Hepatocyte (in vitro differentiated cells): ENCODE measurements at places on chromosomes 12 and 14. TPM values are rescaled to one million over a fixed set of nuclear protein-coding genes. Genes with fewer than 3 reads are reported as not detected.

ARL6IP4 gene
- total RNA-seq, result 131 and 138 TPM in 2 replicates

DNA sequence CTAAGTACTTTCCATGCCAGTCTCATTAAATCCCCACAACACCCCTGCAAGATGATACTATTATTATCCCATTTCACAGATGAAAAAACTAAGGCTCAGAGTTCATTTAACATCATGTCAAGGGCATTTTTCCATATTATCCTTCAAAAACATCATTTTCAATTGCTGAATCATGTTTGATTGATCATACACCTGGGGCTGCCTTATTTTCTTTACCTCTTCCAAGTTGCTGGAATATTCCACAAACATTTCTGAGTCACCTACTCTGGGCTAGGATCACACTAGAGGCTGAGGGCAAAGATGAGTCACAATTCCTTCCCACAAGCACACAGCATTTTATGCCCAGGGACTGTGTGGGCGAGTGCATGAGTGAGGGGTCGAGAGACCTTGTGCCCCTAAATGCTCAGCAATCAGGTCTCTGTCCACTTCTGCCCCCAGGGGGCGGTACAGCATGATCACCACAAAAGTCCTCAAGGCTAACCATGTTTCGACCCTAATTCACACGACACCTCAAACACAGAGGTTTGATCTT, 14.1 kb upstream of the TMEM119 start:
- peaks cover 11% of the 10 kb centered on the region for H3K4me1 ChIP-seq
- no peaks in the 10 kb centered on the region for H3K36me3 ChIP-seq
- no peak overlapping the region for H3K27ac ChIP-seq
- H3K27me3 ChIP-seq, result no peaks in the 10 kb centered on the region

- peaks cover 19% of the 10 kb centered on the region for H3K4me1 ChIP-seq
- no peak overlapping the region for H3K27ac ChIP-seq
- peak overlapping the region; percentile 64 for H3K4me3 ChIP-seq
- H3K36me3 ChIP-seq, result no peaks in the 10 kb centered on the region
Measured at GRCh38 chr12:56224954-56225353, 812 bp downstream of the NABP2 start.

PPM1H gene
- 19.6 and 21.8 TPM in 2 replicates for total RNA-seq

OASL gene
- 0.27 and 0.52 TPM in 2 replicates for total RNA-seq

AICDA gene
- 0.12 and 0.23 TPM in 2 replicates for total RNA-seq

CLEC4C gene
- total RNA-seq, result not detected in 2 replicates
